ENCODE measurements at places on chromosomes 6 and 20. TPM values are rescaled to one million over a fixed set of nuclear protein-coding genes. Genes with fewer than 3 reads are reported as not detected.

CLIC5 gene
- 205 TPM for total RNA-seq

RNASET2 gene
- total RNA-seq = 130 TPM

FITM2 gene
- 10.2 TPM for total RNA-seq

TRAPPC3L gene
- not detected for total RNA-seq

DDX43 gene
- 0.22 TPM for total RNA-seq

SLC12A5 gene
- total RNA-seq = not detected

ADGRG6 gene
- total RNA-seq = 22.6 TPM

CDH26 gene
- total RNA-seq = 0.43 TPM

GNAS-AS1 gene
- 1.1 TPM for total RNA-seq

C6orf15 gene
- total RNA-seq = not detected

STK38 gene
- 66.0 TPM for total RNA-seq

- no peak for DNase-seq
These were observed 567.2 kb downstream of the KIF16B start for GRCh38 chr20:16005915-16006493.

GRCh38 chr6:116840091-116840490 is 11.2 kb upstream of the GPRC6A start:
- no peak for DNase-seq

DNA sequence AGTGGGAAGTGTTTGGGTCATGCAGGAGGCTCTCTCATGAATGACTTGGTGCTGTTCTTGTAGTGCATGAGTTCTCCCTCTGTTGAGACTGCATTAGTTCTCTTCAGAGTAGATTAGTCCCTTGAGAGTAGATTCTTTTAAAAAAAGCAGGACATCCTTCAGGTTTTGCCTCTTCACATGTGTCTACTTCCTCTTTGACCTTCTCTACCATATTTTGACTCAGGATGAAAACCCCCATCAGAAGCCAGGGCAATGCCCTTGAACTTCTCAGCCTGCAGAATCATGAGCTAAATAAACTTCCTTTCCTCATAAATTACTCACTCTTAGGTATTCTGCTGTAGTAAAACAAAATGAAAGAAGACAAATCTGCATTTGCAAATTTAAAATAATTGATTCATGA is 170.3 kb downstream of the CD109 start:
- DNase-seq = no peak

GRCh38 chr6:54900666-54901065 is 54.1 kb downstream of the FAM83B start:
- DNase-seq = no peak

- no peak for DNase-seq
These were observed 38.7 kb downstream of the STAU1 start for GRCh38 chr20:49149281-49150045.

DNA sequence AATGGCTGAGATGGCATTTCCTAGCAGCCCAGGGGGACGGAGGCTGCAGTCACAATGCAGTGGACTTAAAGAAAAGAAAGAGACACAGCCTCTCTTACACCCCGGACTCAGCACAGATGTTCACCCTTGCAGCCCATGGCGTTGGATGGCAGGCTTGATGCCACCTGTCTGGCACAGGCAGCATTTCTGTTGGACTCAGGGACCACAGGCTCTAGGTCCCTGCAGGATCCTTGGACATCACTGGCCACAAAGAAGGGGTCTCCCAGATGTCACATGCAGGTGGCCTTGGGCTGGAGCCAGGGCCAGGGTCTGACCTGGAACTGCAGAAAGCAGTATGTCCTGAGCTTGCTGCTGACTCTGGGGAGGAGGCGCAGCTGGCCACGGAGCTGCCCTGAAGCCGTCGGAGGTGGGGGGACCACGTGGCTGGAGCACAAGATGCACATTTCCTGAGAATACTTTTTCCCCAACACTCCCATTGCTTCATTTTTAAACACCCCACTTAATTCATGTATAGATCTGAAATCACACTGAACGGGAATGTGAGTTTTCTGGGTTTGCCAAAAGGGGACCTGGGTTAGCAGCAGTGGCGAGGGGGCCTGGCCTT is 102.3 kb upstream of the SULF2 start:
- no peak for DNase-seq

DNA sequence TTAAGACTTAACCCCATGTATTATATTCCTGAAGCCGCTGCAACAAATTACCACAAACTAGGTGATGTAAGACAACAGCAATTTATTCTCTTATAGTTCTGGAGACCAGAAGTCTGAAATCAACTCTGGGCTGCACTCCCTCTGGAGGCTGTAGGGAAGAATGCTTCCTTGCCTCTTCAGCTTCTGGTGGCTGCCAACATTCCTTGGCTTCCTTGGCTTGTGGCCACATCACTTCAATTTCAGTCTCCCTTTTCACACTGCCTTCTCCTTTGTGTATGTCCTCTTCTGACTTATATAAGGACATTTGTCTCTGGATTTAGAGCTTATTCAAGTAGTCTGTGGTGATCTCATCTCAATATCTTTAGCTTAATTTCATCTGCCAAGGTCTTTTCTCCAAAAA is 141.6 kb downstream of the DHX35 start:
- no peak for DNase-seq

DNA sequence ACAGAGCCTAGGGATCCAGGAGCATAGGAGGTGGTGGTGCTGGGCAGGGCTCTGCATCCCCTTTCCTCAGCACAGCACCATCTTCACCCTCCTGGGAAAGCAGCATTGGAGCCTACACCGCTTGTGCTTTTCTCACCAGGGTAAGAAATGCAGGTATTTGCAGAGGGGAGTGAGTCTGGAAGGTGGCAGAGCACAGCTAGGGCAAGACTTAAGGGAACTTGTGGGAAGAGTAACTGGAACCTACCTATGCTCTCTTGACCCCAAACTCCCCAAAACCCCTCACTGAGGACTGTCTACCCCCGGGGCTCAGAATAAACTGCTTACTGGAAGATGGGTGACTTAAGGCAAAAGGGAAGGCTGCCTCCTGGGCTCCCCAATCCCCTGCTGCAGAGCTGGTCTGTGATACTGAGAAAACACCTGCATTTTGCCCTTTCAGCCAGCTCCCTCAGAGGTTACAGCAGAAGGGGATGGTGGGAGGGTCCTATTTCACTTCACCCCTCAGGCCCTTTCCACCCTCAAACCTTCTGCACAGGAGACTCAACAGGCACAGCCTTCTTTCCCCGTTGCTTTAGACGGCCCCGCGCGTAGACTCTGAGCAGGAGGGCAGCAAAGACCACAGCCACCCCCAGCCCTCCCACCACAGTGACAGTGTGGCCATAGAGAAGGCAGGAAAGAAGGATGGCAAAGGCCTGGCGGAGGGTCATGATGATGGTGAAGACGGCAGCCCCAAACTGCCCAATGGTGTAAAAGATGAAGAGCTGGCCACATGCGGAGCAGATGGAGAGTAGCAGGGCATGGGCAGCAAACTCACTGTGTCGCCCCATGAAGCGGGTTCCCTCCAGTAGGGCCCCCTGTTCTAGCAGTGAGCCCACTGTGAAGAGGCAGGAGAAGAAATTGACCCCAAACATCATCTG is 2.9 kb downstream of the SLC35B2 start:
- no peak for DNase-seq

GRCh38 chr6:169397684-169398083 is 144.0 kb upstream of the THBS2 start:
- no peak for DNase-seq

- DNase-seq = no peak
These were observed 11.1 kb upstream of the NOTCH4 start for GRCh38 chr6:32234934-32235333.

- no peak for DNase-seq
These were observed 54.2 kb downstream of the REV3L start for GRCh38 chr6:111428811-111429210.

DNA sequence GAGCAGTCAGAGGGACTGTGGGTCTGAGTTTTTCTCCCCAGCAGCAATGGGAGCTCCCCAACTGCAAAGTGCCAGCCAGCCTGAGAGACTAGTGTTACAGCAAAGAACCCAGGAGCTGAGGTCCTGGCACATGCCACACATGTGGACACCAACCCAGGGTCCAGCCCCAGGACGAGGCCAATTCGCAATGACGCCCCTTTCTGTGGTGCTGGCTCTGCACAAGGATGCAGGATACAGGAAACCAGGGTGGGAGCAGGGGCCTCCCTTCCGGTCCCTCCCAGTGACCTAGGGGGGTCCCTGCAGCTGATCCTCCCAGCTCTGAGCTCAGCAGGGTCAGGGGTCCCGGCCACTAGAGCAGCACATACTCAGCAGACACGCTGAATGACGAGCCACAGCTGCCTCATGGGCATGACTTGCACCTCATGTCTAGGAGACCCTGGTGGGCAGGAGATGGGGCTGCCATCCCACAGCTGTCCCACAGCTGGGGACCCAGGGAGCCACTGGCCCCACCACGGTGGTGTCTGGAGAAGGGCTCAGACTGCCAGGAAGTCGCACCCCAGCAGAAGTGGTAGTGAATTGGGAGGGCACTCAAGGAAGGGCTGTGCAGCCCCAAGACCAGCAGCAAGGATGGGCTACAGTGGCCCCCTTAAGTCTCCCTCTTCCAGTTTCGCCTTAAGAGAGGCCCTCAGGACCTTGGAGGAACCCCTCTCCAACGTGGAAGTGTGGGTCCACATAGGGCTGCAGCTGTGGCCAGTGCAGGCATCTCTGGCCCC is 3.6 kb downstream of the ARFRP1 start:
- no peak for DNase-seq

DNA sequence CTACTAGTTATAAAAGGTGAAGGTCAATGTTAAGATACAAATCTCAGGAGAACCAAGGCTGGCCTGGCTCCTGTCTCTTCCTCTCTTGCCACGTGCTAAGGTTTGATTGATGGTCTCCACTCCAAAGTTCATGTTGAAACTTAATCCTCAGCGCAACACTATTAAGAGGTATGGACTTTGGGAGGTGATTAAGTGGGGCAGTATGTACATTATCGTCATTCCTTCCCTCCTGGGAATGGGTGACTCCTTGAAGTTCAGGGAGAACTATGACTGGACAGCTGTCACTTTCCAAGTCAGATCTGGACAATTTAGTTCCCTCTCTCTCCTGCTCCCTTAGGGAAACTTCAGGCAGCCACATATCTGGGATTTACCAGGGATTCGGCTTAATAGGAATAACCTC is 50.5 kb downstream of the KCNK5 start:
- DNase-seq = no peak

DNA sequence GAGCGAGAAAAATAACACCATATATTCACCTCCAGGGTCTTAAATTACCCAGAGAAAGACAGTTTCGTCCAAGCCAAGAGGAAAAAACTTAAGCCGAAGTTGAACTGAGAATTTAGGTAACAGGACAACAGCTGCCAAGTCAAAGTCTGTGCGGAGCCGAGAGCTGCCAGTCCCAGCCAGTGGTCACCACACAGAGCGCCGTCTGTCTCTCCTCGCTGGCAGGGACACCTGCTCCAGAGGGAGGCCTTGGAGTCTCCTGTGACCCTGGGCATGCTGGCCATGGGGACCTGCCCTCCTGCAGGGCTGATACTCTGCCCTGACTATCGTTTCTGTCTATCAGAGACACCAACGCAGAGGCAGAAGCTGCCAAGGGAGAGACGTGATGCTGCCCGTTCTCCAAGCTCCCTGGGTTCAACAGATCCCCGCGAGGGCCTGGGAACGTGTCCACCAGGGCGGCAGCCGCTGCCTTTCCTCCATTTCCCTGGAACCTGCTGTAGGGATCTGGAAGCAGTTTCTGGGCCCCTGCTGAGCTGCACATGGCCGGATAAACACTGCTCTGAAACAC is 341.3 kb downstream of the SMOC2 start:
- DNase-seq = no peak

- DNase-seq = no peak
These were observed 1.8 kb downstream of the MOXD1 start for GRCh38 chr6:132399376-132400074.

GRCh38 chr20:2005831-2006426 is 12.1 kb upstream of the PDYN start:
- DNase-seq = peak; percentile 46
